ENCODE measurements at places on chromosomes 11 and 22.

GRCh38 chr22:30837531-30837930 is 131.0 kb downstream of the MORC2 start:
- DNase-seq = no peak

DNA sequence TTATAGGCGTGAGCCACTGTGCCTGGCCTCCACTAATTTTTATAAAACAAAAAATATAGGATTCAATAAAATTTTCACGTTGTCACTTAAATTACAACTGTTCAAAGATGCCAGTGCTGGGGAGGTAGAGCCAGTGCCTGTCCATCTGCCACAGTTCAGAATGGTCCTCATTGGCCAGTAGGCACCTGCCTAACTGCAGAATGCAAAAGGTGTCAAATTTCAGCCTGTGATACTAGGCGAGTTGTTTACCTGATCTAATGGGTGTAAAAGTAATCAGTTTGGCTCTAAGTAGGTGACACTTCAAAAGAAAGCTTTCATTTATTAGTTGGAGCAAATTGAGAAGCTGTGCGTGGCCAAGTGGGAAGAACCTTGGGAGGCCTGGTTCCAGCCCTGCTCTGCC is 2.4 kb downstream of the SMARCB1 start:
- no peak for DNase-seq

DNA sequence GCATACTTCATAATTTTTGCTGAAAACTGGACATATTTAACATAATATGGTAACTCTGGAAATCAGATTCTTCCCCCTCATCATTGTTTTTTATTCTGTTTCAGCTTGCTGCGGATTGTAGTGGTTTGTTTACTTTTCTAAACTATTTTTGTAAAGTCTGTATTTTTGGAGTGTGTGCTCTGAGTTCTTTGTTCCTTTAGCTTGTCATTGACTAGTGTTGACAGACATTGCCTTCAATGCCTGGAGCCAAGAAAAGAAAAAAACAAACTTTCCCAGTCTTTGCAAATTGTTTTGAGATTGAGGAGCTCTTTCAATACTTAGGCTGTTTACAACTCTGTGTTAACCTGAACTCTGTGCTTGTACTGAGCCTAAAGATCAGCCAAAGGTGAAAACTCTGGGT is 137.3 kb upstream of the CEP126 start:
- DNase-seq = no peak

- DNase-seq = no peak
Measured at GRCh38 chr11:124748481-124749343, 3.3 kb downstream of the VSIG2 start.

DNA sequence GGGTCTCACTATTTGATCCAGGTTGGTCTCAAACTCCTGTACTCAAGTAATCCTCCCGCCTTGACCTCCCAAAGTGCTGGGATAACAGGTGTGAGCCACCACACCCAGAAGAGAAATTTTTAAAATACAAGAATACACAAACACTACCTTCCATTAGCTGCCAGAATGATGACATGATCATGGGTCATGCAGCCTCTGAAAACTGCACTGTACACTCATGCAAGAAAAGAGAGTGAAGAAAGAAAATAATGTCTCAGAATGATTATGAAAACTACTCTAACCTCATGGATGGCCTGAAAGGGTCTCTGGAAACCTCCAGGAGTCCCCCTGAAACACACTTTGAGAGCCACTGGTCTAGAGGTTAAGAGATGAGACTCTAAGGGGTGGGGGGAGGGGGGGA is 18.8 kb downstream of the VPS37C start:
- DNase-seq = no peak

GRCh38 chr11:88293931-88294330 is 43.6 kb downstream of the CTSC start:
- DNase-seq = no peak

DNA sequence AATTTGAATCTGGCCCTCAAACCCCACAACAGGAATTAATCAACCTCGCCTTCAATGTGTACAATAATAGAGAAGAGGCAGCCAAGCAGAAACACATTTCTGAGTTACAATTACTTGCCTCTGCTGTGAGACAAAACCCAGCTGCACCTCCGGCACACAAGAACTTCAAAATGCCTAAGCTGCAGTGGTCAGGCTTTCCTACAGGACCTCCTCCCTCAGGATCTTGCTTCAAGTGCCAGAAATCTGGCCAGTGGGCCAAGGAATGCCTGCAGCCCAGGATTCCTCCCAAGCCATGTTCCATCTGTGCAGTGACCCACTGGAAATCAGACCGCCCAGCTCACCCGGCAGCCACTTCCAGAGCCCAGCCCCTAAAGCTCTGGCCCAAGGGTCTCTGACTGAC is 3.4 kb upstream of the NDUFC2 start:
- no peak for DNase-seq

DNA sequence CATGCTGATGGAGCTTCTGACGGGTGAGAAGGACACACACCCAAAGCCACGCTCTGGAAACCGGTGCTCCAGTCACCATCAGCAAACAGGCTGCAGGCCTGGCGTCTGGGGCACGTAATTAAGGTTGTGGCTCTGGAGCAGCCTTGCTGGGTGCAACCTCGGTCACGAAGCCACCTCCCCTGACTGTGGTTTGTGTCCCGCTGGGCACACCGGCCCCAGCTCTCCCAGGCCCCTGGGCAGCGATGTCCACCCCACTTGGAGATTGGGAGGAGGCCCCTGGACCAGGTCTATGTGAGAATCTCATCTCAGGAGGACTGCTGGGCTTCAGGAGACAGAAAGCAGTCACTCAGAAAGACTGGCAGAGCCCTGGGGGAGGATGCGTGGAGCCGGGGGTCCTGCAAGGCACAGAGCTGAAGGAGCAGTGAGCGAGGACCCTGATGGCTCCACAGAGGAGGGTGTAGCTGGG is 631.6 kb downstream of the BRD1 start:
- no peak for DNase-seq

DNA sequence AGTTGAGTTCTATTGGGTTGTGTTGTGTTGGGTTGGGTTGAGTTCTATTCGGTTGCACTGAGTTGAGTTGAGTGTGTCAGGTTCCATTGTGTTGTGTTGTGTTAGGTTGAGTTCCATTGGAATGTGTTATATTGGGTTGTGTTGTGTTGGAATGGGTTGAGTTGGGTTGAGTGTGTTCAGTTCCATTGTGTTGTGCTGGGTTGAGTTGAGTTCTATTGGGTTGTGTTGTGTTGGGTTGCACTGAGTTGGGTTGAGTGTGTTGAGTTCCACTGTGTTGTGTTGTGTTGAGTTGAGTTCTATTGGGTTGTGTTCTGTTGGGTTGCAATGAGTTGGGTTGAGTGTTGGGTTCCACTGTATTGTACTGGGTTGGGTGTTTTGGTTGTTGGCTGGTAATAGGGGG is 35.5 kb downstream of the ALX4 start:
- DNase-seq = no peak
